ENCODE measurements at places on chromosomes 11 and 22.

DNA sequence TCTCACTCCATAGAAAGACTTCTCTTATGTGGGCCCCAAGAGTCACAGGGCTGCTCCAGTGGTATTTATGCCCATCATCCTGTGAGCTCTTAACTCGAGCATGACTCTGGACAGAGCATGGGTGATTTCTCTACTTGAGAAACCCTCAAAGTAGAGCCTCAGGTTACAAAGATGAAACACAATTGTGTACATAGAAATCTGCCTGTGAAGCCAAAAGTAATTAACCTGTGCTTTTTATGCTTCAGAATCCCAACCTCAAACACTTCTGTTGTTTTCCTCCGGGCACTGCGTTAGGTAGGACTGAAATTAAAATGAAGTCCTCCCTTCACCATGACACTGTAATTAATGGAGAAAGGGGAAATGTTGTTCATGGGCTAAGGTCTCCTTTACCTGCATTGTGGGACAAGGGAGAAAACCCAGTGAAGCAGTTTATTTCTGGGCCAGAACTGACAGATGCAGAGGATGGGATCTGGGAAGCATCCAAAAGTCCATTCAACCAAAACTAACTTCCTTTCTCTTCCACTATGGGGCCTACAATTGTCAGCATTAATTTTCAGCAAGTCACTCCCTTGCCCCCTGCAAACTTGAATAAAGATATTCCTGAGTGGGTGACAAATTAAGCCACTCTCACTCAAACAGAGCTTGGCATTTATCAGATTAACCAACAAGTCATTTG lies 24.1 kb upstream of the POU2AF1 start:
- no peaks in the 10 kb centered on the region for H3K4me1 ChIP-seq
- H3K27ac ChIP-seq: no peak overlapping the region
- H3K4me3 ChIP-seq: no peak overlapping the region
- no peak for DNase-seq
- no peaks in the 10 kb centered on the region for H3K27me3 ChIP-seq
- H3K36me3 ChIP-seq: no peaks in the 10 kb centered on the region

GRCh38 chr11:68541116-68541515 lies 80.6 kb downstream of the PPP6R3 start:
- no peak overlapping the region for H3K27ac ChIP-seq
- H3K27me3 ChIP-seq: no peaks in the 10 kb centered on the region
- no peaks in the 10 kb centered on the region for H3K36me3 ChIP-seq
- DNase-seq: no peak
- no peak overlapping the region for H3K4me3 ChIP-seq

DNA sequence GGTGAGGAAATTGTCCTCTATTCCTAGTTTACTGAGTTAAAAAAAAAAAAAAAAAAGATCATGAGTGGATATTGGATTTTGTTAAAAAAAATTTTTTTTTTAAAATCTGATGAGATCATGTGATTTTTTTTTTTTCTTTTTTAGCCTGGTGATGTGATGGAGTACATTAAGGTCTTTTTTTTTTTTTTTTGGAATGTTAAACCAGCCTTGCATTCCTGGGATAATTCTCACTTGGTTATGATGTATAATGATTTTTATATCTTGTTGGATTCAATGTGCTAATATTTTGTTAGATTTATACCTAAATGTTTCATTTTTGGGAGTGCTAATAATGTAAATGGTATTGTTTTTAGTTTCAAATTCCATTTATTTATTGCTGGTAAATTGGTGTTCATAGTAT lies 43.3 kb downstream of the DDX10 start:
- no peaks in the 10 kb centered on the region for H3K4me1 ChIP-seq
- H3K4me3 ChIP-seq: no peak overlapping the region
- no peaks in the 10 kb centered on the region for H3K27me3 ChIP-seq
- no peaks in the 10 kb centered on the region for H3K36me3 ChIP-seq
- DNase-seq: no peak

- H3K27me3 ChIP-seq: no peaks in the 10 kb centered on the region
- H3K4me3 ChIP-seq: no peak overlapping the region
- no peak for DNase-seq
- H3K36me3 ChIP-seq: no peaks in the 10 kb centered on the region
- H3K27ac ChIP-seq: no peak overlapping the region
- no peaks in the 10 kb centered on the region for H3K4me1 ChIP-seq
Observed at GRCh38 chr11:128532572-128533091, 54.7 kb downstream of the ETS1 start.

- no peaks in the 10 kb centered on the region for H3K4me1 ChIP-seq
- DNase-seq: no peak
- H3K36me3 ChIP-seq: no peaks in the 10 kb centered on the region
- no peaks in the 10 kb centered on the region for H3K27me3 ChIP-seq
- no peak overlapping the region for H3K27ac ChIP-seq
Observed at GRCh38 chr11:82932564-82932963, 31.0 kb downstream of the DDIAS start.

GRCh38 chr22:45563362-45564040 lies 60.8 kb downstream of the FBLN1 start:
- no peaks in the 10 kb centered on the region for H3K4me1 ChIP-seq
- no peaks in the 10 kb centered on the region for H3K27me3 ChIP-seq
- no peak overlapping the region for H3K4me3 ChIP-seq
- H3K27ac ChIP-seq: no peak overlapping the region

DNA sequence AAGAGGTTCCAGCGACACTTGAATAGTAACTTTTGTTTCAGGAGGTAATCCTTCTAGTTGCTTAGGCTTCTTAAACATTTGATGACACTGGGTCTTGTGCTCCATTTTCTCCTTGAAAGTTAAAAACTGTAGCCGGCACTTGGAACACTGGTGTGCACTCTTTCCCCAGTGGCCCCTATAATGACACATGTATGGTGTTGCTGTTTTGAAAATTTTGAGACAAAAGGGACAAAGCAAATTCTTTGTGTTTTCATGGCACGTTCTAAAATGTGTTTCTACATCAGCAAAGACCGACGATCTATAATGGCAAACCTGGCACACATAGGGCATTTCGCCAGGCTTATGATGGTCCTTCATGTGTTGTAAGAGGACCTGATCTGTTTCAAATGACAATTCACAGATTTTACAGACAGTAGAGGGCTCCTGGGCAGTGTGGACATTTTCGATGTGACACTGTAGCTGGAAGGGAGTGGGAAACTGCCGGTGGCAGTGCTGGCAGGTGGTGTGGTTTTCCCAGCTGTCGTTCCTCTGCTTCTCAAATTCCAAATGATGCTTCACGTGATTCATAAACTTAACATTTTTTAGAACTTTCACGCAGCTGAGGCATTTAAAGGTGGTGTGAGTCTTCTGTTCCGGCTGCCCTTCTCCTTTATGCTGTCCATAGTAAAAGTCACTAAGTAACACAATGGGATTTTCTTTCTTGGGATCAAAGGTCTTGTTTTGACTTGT lies 20.5 kb downstream of the ZNF280B start:
- H3K27ac ChIP-seq: no peak overlapping the region
- DNase-seq: no peak
- no peaks in the 10 kb centered on the region for H3K4me1 ChIP-seq
- H3K4me3 ChIP-seq: no peak overlapping the region
- H3K27me3 ChIP-seq: no peaks in the 10 kb centered on the region
